Bronchial epithelial cell (primary cell): ENCODE measurements at places on chromosomes 7 and 10.

DNA sequence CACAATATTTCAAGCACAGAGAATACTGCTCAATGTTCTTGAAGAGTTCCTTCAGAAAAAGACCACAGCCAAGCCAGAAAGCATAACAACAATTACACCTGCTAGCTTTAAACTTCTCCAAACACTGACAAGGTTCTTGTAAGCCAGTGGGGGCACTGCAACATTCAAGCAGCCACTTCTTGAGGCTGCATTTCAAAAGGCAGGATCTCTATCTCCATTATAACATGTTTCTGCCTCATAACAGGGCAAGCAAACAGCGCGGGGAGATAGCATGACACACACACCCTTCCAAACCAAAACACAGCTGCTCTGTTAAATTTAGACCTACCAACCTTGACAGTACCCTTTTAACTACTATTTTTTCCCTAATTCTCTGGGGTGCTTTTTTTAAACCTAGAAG is 30.8 kb downstream of the CHCHD3 start:
- DNase-seq: no peak

DNA sequence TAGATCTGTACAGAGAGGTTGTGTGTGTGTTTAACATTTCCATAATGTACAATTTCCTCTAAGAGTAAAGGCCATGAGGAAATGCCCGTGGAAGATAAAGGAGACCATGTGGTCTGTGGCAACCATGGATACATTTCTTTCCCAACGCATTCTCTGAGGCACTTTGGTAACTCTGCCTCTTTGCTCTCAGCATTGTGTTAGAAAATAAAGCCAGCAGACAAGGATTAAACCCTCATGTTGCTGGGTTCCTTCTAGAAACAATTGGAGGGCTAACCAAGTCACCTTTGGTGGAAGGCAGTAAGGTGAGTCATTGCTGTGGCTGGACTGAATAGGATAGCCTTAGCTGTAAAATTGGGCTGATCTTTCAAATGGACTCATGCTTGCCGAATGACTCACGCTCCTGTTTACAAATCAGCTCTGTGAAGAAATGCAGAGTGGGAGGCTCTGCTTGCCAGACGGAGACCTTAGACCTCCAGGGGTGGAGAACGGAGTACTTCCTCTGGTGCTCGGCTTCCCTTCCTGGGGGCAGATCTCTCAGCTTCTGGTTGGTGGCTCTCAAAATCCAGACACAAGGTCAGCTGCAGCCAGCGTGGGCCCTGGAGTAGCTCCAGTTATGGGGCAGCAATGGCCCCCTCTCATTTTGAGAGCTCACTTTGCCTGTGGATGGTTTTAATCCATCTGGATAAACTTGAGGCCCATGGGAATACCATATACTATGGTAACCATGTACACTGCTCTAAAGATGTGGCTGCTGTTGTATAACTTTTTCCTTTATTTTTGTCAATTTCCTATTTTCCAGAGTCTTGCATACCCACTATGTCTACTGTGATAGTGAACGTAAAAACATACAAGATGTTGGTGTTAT is 137.3 kb downstream of the TCF7L2 start:
- DNase-seq: peak; percentile 98

DNA sequence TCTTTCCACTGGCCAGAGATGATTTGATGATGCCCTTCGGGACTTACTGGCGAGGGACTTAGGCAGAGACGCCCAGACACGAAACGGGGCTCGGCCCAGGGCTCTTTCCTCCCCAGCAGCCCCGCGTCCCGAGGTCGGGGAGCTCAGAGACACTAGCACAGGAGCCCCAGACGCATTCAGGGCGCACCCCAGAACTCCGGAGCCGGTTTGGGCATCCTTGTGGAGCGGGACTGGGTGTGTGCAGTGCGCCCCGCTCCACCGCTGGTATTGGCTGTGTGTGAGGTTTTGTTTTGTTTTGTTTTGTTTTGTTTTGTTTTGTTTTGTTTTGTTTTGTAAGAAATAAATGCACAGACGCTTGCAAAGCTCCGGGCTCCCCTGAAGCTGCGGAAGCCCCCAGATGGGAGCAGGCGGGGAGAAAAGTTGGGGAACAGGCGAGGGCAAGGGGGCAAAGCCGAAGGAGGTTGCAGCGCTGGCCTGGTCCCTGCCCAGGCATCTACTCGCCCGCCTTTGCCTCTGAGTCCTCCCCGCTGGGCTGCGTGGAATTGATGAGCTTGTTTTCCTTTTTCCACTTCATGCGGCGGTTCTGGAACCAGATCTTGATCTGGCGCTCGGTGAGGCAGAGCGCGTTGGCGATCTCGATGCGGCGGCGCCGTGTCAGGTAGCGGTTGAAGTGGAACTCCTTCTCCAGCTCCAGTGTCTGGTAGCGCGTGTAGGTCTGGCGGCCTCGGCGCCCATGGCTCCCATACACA is 1.9 kb upstream of the HOXA5 start:
- DNase-seq: no peak

- no peak for DNase-seq
These were observed 55.3 kb downstream of the ELAPOR2 start for GRCh38 chr7:87003872-87004798.

- DNase-seq: no peak
These were observed 10.2 kb downstream of the EN2 start for GRCh38 chr7:155467846-155468784.

DNA sequence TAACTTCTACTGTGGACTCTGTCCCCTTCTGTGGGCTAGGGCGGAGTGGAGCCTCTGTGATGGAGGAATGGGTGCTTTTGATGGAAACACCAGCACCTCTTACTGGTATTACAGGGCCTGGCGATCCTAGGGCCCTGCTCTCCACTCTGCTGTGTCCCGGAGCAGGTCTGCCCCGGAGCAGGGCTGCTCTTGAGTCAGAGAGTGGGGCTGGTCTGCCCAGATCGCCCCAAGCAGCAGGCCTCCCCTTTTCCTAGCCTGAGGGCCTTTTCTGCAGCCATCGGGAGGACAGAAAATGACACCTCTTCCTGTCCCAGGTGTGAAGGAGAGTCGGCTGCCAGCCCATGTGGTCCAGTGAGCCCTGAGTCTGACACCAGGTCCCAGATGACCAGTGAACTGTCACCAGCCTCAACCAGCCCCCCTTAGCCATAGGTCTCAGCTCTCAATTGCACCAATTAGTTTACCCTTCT is 1.4 kb downstream of the ZNF282 start:
- peak; percentile 28 for DNase-seq

DNA sequence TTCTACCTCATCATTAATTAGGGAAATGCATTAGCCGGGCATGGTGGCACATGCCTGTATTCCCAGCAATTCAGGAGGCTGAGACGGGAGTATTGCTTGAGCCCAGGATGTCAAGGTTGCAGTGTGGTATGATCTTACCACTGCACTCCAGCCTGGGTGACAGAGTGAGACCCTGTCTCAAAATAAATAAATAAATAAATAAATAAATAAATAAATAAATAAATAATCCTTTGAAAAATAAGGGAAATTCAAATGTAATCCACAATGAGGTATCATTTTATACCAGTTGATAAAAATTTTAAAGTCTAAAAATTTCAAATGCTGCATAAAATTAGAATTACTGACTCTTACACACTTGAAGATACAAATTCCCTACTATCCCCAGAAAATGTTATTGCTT is 334.3 kb downstream of the ADK start:
- DNase-seq: no peak

- DNase-seq: no peak
These were observed 11.4 kb downstream of the ZNF488 start for GRCh38 chr10:47372726-47373125.

DNA sequence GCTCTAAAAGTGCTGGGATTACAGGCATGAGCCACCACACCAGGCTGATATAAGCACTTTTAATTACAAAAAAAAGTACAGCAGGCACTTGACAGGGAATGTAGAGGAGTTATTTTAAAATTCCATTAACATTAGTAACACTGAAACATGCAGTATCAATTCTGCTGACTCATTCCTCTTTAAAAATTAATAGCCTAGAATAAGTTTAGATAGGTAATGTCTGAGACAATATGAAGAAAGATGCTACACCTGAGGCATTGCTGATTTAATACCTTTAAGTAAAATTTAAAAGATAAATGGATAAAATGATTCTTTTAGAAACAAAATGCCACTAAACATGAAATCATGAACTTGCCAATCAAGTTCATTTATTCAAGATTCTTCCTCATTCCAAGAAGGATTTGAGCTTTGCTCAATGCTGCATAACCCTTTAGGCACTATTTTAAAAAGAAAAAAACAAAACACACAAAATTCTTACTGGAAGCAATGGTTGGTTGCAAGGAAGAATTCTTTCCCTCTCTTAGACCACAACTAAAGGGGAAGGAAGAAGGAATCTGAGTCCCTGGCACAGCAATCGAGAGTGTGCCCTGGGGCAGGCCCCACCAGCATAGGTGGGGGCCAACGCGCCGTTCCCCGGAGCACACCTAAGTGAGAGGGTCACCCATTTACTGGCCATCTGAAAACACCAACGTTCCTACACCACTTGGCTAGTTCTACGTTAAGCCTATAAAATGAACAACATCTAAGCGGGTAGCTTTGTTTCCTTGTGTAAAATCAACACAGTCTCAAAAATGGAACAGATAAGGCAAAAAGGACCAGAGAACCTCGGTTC is 26.6 kb downstream of the ESYT2 start:
- peak; percentile 76 for DNase-seq

DNA sequence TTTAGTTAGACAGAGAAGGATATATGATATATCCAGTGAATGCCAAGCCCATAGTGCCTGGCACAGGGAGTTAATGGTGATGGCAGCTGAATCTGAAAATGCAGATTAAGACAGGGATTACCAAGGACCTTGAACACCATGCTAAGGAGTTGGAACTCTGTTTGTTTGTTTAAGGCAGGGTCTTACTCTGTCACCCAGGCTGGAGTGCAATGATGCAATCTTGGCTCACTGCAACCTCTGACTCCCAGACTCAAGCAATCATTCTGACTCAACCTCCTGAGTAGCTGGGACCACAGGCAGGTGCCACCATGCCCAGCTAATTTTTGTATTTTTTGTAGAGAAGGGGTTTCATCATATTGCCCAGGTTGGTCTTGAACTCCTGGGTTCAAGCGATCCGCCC is 1.6 kb downstream of the AKR1D1 start:
- DNase-seq: peak; percentile 79

DNA sequence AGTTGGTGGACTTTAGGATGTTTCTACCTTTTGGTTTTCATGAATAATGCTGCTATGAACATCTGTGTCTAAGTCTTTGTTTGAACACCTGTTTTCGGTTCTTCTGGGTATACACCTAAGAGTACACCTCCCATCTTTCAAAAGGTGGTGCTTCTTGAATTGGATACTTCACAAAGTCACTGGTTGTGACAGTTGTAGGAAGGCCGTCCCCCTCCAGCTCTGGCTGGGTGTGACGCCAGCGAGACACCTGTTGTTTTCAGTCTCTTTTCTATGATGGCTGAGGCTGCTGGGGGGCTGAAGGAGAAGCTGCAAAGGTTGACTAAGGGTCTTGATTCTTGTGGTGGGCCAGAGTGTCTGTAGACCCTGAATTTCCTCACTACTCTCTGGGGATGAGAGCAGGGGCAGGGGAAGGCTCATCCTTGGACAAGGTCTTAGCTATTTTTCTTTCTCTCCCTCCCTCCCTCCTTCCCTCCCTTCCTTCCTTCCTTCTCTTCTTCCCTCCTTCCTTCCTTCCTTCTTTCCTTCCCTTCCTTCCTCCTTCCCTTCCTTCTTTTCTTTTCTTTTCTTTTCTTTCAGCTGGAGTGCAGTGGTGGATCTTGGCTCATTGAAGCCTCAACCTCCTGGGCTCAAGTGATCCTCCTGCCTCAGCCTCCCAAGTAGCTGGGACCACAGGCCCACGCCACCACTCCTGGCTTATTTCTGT is 5.6 kb downstream of the NEURL1 start:
- no peak for DNase-seq

DNA sequence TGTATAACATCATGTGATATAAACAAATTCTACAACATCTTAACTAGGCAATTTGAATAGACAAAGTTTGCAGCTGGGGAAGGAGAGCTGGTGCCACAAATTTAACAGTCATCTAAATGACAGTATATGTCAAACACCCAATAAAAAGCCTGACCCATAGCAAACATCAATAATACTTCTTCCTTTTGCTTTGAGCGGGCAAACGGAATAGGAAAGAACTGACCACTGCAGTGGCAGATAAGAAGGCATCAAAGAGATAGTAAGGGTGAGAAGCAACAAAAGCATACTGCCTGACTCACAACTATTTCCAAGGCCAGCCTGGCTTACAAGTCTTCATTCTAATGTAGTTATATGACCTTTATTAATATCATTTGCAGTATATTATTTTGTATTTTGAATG is 99.9 kb downstream of the LRRN3 start:
- no peak for DNase-seq

- DNase-seq: peak; percentile 55
These were observed 170.9 kb upstream of the SMIM30 start for GRCh38 chr7:113289140-113289740.

- no peak for DNase-seq
These were observed 37.3 kb upstream of the PDZD8 start for GRCh38 chr10:117412469-117413010.

- DNase-seq: peak; percentile 57
These were observed 1.2 kb upstream of the ZMIZ1 start for GRCh38 chr10:79067241-79068202.
